ENCODE measurements at places on chromosomes 11 and 22.

DNA sequence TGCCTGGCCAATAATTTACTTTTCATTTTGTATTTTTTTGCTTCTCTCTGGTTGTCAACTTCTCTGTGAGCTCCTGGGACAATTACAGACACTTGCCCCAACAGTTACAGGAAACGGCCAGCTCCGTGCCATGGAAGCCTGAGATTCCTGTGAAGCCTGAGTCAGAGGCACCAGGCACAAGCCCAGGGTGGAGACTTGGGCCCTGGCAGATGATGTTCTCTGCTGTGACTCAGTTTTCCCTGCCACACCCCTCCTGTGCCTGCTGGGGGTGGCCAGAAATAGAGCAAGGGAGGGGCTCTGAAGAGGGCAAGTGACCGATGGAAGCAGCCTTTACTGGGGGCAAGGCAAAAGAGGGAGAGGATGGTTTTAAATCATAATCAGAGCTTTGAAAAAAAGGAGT is 4.9 kb downstream of the ATP5MGL start:
- no peak for DNase-seq

DNA sequence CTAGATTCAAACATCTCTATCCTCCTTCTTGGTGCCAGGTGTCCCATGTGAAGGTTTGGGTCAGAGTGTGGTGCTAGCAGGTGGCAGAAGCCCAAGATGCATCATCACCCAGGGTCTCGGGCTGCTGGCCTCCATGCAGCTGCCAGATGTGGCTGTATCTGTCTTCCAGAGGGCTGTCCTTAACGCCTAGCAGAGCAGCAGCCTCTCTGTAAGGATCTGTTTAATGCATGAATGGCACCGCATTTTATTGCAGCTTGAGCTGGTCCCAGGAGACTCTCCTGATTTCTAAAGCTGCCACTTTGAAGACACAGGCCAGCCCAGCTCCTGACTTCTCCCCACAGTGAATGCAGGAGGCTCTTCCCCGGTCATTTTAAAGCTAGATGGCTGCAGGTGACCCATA is 26.3 kb downstream of the SLC1A2 start:
- no peak for DNase-seq

DNA sequence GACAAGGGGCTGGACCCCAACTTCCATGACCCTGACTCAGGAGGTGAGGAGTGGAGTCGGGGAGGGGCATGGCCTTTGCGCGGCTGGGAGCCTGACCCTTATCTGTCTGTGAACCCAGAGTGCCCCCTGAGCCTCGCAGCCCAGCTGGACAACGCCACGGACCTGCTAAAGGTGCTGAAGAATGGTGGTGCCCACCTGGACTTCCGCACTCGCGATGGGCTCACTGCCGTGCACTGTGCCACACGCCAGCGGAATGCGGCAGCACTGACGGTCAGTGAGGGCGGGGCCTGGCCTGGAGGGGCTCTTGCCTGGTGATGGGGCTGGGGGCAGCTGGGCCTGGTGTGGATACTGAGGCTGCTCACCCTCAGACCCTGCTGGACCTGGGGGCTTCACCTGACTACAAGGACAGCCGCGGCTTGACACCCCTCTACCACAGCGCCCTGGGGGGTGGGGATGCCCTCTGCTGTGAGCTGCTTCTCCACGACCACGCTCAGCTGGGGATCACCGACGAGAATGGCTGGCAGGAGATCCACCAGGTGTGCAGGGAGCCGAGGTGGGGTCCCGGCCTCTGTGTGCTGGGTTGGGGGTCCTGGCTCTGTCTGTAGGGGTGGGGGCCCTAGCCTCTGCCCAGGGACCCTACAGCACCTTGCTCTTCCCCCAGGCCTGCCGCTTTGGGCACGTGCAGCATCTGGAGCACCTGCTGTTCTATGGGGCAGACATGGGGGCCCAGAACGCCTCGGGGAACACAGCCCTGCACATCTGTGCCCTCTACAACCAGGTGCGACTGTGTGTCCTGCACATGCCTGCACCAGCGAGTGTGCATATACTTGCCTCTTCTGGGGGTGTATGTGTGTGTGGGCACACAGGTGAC is 6.3 kb downstream of the SHANK3 start:
- DNase-seq: no peak

DNA sequence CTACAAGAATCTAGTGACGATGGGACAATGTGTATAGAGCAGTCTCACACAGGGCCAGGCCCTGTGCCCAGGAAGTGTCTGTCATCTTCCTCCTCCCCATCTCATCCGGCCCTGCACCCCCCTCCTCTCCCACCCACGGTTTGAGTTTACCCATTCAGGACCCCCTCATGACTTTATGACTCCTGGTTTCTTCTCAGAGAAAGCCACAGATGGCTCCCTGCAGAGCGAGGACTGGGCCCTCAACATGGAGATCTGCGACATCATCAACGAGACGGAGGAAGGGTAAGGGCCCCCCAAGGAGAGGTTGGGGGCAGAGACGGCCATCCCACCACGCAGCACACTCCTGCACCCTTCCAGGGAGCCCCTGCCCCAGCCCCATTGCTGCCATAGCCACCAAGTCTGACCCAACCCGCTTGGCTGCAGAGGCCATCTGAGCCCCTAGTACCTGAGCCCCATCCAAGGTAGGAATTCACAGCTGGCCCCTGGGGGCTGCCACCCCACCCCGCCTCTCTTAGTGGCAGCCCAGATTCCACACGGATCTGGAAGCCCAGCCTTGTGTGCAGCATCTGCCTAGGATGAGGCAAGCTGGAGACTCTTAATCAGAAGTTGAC is 18.1 kb downstream of the TOM1 start:
- no peak for DNase-seq

GRCh38 chr11:109077291-109077920 is 344.6 kb upstream of the C11orf87 start:
- DNase-seq: no peak
